ENCODE measurements at places on chromosomes 13 and 19.

DNA sequence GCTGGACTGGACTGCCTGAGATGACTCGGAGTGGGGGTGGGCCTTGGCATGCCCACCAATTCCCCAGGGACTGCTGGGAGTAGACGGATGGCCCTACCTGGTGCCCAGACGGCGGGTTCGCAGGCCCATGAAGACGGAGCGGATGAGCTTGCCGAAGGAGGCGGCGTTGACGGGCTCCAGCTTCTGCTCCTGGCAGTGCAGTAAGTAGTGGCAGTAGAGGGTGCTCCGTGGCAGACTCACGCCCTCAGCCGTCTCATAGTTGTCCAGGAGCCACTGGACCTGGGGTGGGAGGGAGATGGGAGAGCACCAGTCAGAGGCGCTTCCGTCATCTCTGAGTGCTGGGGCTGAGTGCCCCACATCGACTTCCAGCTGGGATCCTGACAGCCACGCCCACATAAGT lies 17.6 kb downstream of the DCAF15 start:
- DNase-seq, result no peak

DNA sequence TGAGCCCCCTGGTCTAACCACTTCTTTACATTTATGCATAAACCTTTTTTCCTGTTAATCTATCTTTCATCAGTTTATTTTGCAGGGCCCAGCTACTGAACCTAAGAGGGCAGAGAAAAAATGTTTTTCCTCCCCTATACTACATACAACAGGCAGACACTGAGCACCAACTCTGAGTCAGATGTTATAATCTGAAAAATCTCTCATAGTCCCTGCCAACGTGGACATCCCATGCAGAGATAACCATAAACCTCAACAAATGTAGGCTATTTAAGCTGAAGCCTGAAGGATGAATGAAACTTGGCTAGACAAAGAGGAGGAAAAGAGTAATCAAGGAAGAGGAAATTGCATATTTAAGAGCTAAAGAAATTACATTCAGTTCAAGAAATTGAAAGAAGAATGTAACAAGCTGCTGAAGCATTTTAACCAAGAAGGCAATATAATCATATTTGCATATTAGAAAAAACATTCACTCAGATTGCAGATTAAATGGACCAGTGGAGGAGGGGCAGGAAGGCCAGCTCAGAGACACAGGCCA lies 2.6 kb downstream of the NEK3 start:
- DNase-seq, result no peak

GRCh38 chr19:2326699-2327360 lies 1.6 kb downstream of the LSM7 start:
- DNase-seq, result no peak

- DNase-seq, result no peak
Observed at GRCh38 chr19:42596391-42597072, 1.8 kb upstream of the CEACAM8 start.

DNA sequence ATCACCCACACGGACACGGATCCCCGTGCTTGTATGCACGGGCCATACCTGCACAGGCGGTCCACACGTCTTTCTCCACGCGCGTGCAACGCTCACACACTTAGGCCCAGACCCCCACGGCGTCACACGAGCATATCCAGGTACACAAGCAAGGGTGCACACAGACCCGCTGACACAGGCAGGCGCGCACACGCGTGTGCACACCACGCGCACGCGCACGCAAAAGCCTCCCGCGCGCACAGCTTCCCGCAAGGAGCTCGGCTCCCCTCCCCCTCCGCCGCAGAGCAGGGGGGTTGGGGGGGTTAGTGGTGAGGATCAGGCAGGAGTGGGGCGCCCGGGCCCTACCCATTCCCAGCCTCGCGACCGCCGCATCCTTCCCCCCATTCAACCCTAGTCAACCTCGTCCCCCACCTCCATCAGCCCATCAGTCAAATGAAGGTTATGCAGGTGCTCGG lies 407 bp downstream of the RAB3A start:
- no peak for DNase-seq

DNA sequence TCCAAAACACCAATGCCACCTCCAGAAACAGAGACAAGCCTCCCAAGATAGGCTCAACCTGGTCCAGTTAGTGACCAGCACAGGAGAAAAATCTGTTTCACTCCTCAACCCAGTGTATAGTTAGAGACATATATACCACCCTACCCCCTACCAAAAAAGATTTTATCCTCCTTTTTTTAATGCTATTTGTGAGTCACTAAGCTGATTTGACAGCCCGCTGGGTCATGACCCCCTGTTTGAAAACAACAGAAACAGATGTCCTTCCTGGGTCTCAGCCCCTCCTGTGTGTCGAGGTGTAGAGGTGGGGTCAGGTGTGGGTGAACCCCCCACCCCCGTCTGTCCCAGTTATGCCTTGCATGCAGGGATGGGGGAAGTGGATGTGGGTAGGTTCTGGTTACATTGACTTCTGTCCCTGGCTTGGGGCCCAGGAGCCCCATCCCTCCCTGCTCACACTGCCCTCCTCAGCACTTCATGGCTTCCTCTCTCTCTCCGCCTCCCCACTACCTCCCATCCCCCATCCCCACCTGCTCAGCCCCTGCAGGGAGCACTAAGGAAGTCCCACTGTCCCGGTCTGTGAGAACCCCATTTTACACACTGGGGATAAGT lies 14.0 kb upstream of the TOMM40 start:
- no peak for DNase-seq

DNA sequence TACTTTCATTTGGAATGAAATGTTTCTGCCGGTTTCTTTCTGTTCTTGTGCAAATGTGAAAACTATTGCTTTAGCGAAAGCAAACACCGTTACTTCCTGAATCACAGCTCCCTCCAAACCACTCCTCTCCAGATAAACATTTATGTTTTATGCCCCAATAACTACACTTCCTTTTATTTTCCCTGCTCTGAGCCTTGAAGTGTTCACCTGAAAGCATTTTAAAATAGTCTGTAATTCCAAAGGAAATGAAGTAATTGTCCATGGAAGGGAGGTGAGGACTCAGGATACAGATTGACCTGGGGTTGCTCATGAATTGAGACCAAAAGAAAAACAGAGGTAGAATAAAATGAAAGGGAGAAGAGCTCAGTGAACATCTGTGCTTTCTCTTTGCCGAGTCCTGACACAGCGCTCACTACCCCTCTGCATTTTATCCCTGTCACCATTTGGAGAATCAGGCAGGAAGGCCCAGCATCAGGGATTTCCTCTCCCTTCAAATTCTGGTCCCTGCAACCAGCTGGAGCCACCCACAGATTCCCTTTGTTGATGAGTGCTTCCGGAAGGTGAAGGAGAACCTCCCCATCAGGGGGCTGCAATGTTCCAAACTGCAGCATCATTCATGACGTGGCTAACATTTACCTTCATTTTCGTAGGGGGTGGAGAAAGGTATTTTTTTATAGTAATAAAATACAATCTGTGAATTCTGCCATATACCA lies 171.9 kb downstream of the ITGBL1 start:
- DNase-seq, result no peak

DNA sequence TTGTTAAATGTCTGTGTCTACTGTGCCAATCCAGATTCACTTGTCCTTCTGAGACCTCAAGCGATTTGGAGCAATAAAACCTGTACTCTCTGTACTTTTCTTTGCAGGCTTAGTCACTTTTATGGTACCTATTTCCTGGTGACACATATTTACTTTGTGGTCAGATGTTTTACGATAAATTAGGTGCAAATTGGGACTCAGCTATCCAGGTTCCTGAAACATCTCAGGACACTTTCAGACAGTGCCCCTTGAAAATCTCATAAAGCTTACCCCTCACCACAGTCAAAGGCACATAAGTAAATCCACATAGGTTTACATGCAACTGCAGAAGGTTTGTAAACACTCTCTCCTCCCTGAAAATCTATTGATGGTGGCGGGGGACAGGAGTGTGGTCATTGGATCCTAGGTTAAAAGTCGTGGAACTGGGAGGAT lies 438.8 kb downstream of the EFNB2 start:
- no peak for DNase-seq

Measured in stimulated activated CD8-positive, alpha-beta memory T cell treated with anti-CD3 and anti-CD28 coated beads, Interleukin-15, amount 100 ng/mL, for 48 hours (primary cell).